ENCODE measurements at places on chromosomes 2 and 18. TPM values are rescaled to one million over a fixed set of nuclear protein-coding genes. Genes with fewer than 3 reads are reported as not detected.

DNA sequence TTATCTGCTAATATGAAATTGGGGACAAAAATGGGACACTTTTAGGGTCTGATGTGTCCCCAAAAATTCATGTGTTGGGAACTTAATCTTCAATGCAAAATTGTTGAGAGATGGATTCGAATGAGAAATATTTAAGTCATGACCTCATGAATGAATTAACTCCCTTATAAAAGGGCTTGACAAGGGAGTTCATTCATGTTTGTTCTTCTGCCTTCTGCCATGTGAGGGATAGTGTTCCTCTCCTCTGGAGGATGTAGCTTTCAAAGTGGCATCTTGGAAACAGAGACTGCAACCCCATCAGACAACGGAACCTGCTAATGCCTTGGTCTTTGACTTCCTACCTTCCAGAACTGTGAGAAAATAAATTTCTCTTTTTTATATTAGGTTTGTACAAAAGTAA is 89.2 kb upstream of the LINC00305 start:
- H3K36me3 ChIP-seq: no peaks in the 10 kb centered on the region
- H3K27ac ChIP-seq: no peak overlapping the region
- no peaks in the 10 kb centered on the region for H3K4me1 ChIP-seq
- no peak overlapping the region for H3K4me3 ChIP-seq
- no peak for DNase-seq

FEV gene
- not detected for polyA plus RNA-seq

DNA sequence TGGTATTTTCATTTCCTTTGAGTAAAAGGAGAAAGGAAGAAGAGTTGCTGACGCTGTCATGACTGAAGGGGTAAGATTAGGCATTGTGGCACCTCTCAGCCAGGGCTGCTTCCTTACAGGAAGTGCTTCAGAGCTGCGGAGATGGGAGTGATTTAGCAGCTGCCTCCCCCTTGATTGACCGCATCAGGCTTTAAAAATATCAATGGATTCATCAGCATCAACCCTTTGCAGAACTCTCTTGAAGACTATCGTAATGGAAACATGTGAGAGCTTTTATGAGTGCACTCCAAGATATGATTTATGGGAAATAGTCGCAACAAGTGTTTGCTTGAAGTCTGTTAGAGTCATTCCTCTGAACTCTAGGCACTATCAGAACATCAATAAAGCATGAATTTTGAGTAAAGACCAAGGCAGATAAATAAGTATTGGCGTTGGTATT is 141.1 kb downstream of the CSRNP3 start:
- DNase-seq: no peak
- no peak overlapping the region for H3K4me3 ChIP-seq
- H3K36me3 ChIP-seq: no peaks in the 10 kb centered on the region
- no peaks in the 10 kb centered on the region for H3K27me3 ChIP-seq
- H3K27ac ChIP-seq: no peak overlapping the region

GRCh38 chr2:178119179-178119922 is 7.1 kb downstream of the RBM45 start:
- no peak overlapping the region for H3K4me3 ChIP-seq

- DNase-seq: no peak
- no peaks in the 10 kb centered on the region for H3K4me1 ChIP-seq
- H3K36me3 ChIP-seq: peaks cover 5% of the 10 kb centered on the region
- no peak overlapping the region for H3K27ac ChIP-seq
- no peaks in the 10 kb centered on the region for H3K27me3 ChIP-seq
- H3K4me3 ChIP-seq: no peak overlapping the region
Measured at GRCh38 chr2:13996527-13996926, 636.0 kb upstream of the LRATD1 start.

Measured in naive B cell (primary cell).